ENCODE measurements at places on chromosomes 7 and 10.

GRCh38 chr7:146090023-146090645 lies 26.5 kb upstream of the CNTNAP2 start:
- peak; percentile 8 for DNase-seq

- no peak for DNase-seq
Measured at GRCh38 chr7:99562114-99562784, 3.8 kb downstream of the ZNF655 start.

DNA sequence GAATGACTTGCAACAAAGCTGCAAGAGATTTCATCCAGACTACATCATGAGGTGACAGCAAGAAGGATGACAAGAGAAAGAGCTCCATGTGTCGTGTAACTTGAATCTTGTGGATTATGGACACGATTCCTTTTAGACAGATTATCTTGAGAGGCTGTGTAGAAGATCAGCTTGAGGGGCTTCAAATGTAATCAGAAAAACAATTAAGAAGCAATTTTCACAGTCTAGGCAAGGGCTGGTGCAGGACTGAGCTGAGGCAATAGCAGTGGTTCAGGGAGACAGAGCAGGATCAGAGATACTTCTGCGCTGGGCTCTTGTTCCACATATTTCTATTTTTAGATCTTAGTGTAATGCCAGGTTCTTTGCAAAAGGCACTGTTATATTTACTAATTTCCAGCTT lies 253.0 kb upstream of the COBL start:
- no peak for DNase-seq

- DNase-seq = no peak
Measured at GRCh38 chr7:151175047-151175792, 7.7 kb upstream of the GBX1 start.

DNA sequence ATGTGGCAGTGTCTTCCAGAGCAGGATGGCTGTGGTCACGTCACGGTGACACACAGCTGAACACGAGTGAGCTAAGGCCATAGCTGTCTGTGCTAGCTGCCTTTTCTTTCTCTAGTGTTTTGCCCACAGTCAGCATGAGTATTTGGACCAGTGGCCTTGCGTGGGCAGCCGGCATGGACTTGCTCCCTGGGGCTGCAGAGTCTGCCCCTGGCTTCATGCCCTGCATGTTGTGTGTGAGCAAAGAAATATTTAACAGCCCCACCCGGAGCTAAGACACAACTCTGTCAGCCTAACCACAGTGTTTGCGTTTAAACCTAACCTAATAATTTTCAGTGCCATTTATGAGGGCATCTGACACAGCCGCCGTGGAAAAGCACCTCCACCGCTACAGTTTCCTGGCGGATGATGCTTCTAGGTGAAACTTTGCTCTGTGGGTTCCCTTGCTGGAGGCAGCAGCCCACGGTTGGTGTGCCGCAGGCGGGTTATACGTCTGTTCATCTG lies 14.6 kb downstream of the CHST12 start:
- DNase-seq = no peak

GRCh38 chr10:78781251-78781913 lies 287.4 kb upstream of the ZMIZ1 start:
- no peak for DNase-seq

DNA sequence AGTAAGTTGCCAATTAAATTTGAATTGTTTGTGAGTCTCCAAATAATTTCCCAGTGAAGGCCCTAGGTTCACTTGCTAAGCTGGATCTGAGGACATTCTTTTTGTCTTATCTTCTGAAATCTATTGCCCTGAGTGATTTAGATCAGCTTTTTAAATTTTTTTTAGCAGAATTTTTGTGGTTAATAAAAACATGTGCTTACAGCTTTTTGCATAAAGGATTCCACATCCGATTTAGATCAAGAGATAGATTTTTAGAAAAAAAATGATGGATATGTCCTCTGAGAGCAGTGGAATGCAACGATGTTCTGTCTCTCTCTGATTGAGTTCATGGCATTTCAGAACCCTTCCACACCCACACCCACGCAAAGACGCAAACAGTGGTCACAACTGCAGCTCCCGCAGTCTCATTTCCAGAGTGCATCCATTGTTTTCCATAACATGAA lies 358.8 kb downstream of the SUGCT start:
- DNase-seq = no peak
